Sigmoid colon (tissue), 7 donors: ENCODE measurements at places on chromosomes 2 and 18. TPM values are rescaled to one million over a fixed set of nuclear protein-coding genes. Genes with fewer than 3 reads are reported as not detected.

Gene HOXD12
- not detected for polyA plus RNA-seq

Gene STEAP3
- 1.4 TPM for polyA plus RNA-seq

DNA sequence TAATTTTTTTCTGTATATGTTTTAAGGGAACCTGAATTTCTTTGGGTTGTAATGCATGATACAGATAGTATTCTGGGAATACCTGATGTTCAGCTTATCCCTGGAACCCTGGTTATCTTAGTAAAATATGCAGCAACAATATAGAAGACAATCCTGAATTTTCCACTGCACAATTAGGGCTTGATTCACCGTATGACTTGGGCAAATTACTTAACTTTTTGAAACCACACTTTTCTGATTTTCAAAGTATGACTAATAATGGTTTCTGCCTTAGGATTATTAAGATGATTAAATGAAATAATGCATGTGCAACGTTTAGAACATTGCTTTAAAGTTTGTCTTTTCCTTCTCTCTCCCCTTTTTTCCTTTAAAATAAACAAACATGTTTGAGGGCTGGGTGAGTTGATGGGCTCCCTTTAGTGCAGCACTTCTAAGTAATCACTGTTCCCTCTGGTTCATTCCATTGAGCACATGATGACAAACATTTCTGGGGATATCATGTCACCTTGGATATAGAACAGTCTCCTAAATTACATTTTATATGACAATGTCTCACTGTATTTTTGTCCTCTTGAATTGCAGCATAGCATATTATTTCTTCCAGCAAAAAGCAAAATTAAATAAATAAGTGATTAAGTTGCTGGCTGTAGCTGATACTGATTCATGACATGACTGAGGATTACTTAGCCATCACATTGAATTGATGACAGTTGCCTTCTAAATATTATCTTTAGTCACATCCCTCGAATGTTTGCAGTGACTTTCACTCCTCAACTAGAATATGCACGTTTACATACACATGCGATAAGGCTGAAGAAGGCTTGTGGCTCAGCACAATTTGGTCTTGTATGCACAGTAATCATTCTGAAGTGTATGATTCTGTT is 254.5 kb downstream of the NEDD4L start:
- no peak for DNase-seq

DNA sequence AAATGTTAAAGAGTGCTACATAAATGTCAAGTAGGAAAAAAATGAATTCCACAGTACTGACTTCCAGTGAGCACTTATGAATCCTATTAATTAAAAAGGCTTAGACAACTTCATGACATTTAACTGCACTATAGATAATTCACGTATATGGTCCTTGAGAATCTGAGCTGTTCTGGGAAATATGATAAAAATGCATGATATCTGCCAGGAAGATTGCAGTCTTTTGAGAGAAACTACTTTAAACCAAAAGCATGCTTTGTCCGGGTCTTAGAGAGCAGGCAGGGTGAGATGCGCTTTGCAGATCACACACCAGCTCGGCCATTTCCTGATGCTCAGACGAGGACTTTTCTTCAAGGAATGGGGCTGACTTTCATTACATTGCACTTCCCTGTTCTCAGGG is 42.6 kb downstream of the CMPK2 start:
- DNase-seq: no peak

DNA sequence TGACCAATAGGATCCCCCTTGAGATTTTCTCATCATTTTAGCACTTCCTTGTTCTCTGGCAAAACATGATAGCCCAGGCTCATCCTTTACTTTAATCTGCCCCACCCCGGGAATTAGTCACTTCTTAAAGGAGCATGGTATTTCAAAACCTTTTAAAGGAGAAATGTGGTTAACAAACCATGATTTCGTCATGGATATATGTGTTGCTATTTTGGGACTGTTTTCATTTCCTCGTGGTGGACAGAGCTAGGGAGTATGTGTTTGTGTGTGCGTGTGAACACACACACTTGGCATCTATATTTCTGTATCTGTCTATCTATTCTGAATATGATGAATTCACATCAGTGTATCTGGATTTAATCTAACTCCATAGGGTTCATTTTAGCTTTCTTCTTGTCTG is 128.1 kb downstream of the BIRC6 start:
- DNase-seq: no peak
